CD4-positive, alpha-beta T cell treated with Interferon gamma for 1 hour (primary cell): ENCODE measurements at places on chromosomes 1 and 21.

DNA sequence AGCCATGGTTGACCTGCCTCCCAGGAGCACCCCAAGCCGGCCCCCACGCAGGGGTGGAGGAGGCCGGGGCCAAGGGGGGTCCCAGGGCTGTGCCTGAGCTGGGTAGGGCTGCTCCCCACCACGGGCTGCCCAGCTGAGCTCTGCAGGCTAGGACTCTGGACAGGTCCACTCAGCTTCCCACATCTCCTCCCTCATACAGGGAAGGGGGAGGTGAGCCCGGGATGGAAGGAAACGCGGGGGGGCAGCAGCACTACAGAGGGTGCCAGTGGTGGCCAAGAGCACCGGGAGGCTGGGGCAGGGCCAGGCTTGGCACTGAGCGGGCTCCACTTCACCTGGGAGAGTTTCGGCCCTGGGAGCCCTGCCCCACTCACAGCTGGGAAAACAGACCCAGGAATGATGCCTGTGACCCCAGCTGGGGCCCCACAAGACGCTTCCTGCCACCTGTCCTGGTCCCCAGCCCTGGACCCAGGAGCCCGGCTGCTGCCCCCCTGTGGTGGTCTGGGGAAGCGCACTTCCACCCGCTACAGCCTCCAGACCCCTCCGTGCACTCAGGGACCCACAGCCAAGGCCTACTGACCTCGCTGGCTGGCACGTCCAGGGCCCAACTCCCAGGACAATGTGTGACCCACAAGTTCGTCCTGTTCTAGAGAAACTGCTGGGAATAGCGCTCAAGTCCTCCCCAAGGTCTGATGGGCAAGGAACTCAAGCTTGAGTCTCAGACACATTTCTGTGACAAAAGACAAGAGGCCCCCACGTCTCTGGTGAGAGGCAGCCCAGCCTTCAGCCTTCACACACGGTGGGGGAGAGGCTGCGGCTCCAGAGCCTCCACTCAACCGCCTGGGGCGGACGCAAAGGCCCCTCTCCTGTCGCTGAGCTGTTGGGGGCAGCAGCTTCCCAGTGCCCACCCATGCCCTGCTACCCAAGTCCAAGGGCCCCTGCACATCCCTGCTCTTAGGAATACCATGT, 3.0 kb downstream of the AURKAIP1 start:
- peak; percentile 66 for DNase-seq

DNA sequence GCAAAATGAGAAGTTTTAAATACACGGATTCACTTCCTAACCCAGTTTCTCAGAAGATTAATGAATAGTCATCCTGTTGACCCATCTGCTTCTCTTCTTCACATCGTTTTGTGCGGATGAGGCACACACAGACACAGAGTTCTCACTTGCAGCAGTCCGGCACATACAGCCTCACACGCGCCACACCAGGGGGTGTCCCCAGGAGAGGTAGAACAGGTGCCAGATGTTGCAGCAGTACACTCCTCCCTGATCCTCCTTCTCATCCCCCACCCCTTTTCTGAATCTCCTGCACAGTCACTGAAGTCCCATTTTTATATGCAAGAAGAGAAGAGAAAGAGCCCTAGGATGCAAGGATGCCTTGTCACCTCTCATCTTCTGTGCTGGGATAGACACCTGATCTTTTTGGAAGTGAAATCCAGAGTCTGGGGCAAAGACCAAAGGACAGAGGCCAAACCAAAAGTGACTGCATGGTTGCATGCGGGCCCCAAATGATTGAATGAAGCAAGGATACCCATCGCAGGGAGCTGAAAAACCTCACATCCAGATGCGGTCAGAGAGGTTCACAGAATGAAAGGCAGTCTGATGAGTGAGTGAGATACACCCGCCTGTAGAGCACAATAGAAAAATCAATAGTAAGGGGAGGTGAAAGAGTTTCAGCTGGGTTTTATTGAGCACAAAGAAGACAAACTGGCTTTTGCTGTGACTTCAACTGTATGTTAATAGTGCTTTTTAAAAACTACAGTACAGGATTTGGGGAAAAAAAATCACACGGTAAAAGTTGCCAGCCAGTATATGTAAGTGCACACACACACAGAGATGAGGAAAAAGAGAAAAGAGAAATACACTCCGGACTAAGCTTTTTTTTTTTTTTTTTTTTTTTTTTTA, 28.9 kb downstream of the PBX1 start:
- no peak for DNase-seq

DNA sequence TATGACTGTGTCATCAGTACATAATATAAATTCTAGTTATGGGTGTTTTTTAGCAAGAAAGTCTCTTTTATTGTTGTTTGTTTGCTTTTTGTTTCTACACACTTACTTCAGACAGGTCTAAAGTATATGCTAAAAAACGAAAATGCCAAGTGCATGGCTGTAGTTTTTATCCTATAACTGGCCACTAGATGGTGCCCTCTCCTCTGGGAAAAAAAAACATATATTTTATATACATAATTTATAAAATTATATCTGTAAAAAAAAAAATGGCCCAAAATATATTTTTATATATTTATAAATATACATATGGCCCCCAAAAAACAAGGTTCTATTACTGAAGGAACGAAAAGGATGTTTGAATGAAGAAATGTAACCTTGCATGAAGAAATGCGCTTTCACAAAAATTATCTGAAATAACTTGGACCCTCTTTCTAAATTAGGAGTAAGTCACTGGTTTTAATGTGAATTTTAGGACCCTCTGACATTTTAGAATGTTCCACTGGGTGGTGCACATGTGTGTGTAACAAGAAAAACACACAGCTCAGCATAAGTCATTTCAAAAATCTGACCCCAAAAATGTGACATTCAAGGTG, 93.5 kb downstream of the TTLL7 start:
- DNase-seq: no peak

GRCh38 chr1:4045397-4046010, 145.4 kb upstream of the C1orf174 start:
- DNase-seq: no peak

- no peak for DNase-seq
Measured at GRCh38 chr1:243378669-243379068, 122.8 kb downstream of the SDCCAG8 start.

- no peak for DNase-seq
Measured at GRCh38 chr21:44952116-44952928, 12.5 kb downstream of the SLX9 start.

DNA sequence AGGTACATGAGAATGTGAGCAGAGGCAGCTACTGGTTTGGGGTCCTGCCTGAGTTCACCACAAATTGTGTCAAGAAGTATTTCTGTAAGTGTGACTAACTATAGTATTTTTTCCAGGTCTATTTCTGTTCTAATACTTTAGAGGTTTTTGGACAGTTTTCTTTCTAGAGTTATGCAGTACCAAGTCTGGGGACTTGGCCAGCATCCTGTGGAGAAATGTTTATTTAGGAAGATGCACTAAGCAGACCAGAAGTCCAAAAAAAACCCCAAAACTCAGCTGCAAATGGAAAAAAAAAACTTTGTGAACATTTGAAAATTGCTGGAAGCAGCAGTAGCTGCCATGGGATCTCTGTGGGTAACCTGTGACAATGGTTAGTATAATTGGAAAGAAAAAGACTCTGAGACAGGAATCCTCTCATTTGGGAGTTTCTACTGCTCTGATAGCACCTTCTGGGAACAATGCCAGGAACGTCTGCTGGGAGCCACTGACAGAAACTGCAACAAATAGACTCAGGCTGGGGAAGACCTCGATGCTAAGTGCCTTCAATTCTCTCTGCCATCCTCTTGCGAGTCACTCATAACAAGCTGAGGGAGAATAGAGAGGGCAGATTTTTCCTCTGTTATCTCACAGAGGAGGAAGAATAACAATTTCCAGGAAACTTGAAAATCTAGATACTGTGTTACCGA, 37.6 kb downstream of the OR10R2 start:
- no peak for DNase-seq

DNA sequence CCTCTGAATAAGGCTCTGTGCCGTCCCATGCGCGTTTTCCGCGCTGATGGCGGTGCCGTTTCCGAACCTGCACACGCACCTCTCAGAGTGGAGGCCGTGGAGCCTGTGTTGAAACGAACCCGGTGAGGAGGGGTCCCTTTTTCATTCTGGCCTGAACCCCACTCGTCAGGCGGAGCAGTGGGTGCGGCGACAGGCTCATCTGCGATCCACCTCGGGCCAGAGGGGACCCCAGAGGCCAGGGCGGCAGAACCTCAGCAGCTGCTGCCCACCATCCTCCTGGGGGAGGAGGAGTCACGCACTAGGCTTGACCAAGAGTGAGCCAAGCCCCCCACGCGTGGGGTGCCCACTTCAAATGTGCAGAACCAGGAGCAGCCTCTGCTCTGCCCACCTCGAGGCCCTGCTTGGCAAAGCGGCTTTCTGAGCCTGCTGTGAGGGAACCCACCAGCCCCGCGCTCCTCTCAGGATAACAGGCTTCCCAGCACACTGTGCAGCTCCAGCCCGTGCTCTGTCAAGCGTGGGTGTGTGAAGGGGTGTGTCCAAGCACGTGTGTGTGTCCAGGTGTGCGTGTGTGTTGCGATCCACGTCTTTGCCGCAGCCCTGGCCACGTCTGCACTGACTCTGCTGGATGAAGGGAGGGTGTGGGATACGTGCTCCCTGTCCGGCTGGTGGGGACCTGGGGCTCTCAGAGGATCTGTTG, 6.8 kb downstream of the PRDM16 start:
- DNase-seq: no peak

DNA sequence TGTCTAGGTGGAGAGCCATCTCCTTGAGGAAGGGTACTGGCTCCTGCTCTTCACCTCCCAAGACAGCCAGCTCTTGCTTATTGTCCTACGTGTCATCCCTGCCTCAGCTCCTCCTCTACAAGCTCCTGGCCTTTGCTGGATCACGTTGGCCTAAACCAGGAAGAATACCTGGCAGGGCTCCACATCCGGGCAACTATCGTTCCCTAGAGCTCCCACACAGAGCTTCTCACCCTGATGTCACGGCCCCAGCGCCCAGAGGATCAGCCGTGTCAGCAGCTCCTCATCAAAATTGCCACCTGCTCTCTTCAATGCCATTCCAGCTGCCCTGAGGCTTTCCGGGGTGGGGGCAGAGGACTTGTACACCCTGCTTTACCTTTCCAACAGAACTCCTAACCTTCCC, 1.9 kb upstream of the TPM3 start:
- DNase-seq: no peak

- DNase-seq: no peak
Measured at GRCh38 chr1:76764638-76765454, 102.4 kb upstream of the ST6GALNAC5 start.

DNA sequence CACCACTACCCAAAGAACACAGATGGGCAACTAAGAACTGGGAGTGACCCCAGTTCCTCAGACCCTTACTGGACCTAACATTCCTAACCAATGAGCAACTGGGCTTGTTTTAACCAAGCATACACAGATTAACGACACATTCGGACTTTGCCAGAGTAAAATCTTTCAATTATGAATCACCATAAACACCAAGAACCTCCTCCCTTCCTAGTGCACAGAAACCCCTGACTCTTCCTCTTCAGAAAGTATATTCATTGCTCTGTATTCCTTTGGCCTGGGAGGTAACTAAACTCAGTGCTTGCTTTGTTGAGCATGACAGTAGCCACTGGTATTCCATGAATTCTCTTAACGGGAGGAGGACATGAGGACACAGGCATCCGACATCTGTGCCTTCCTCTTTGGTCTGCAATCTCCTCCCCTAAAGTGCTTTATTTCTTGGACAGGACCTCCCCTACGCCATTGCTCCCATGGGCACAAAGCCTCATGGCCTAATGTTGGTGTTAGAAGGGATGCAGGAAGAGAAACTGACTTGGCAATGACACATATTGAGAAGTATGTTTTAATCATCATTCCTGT, 42.7 kb downstream of the SEC16B start:
- DNase-seq: no peak
